Esophagus muscularis mucosa (tissue), 4 donors: ENCODE measurements at places on chromosomes 6 and 20. TPM values are rescaled to one million over a fixed set of nuclear protein-coding genes. Genes with fewer than 3 reads are reported as not detected.
A peak's percentile ranks its signal among the peaks of the same experiment; 100 is the strongest.

The OTOR gene
- not detected for total RNA-seq

The FAM217A gene
- total RNA-seq, result not detected

- no peak overlapping the region for H3K4me3 ChIP-seq
- DNase-seq, result peak; percentile 37
- H3K4me1 ChIP-seq, result peaks cover 9% of the 10 kb centered on the region
- no peaks in the 10 kb centered on the region for H3K27me3 ChIP-seq
- H3K36me3 ChIP-seq, result no peaks in the 10 kb centered on the region
- no peak overlapping the region for H3K27ac ChIP-seq
Observed at GRCh38 chr6:154345811-154346210, 10.8 kb downstream of the IPCEF1 start.

GRCh38 chr6:24967211-24967610, 31.5 kb upstream of the RIPOR2 start:
- no peaks in the 10 kb centered on the region for H3K27me3 ChIP-seq
- H3K4me3 ChIP-seq, result no peak overlapping the region
- no peaks in the 10 kb centered on the region for H3K4me1 ChIP-seq
- no peak for DNase-seq
- no peak overlapping the region for H3K27ac ChIP-seq

DNA sequence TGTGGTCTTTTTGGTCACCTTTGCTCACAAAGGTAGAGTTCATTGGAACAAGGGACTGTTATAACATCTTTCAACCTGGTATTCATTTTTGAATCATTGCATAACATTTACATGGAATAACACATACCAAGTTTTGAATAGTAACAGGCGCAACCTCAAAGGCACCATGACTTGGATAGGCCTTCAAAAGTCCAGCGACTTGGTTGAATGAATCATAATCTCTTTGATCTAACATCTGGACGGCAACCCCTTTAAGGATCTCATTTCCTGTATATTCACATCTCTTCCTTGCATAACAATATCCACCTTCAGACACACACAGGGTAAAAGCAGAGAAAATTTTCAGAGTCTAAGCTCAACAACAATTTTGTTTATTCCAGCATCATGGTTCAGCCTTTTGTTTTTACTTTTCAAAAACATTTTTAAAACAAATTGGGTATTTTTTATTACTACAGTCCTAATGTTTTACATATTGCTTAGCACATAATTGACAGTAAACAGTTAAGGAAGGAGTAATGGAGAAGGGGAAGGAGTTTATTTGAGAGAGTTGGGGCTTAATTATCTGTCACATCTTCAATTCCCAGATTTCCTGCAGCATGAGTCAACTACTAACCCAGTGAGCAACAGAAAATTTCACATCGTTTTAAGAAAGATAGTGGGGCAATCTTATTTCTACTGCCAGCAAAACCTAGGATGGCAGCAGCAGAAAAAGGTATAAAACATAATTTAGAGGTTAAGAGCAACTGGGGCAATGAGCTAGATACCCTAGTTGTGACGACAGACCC, 41.8 kb upstream of the F13A1 start:
- no peaks in the 10 kb centered on the region for H3K27me3 ChIP-seq
- H3K36me3 ChIP-seq, result no peaks in the 10 kb centered on the region
- no peak for DNase-seq
- no peak overlapping the region for H3K27ac ChIP-seq

- no peaks in the 10 kb centered on the region for H3K36me3 ChIP-seq
- H3K27me3 ChIP-seq, result no peaks in the 10 kb centered on the region
- DNase-seq, result no peak
- H3K4me3 ChIP-seq, result no peak overlapping the region
Observed at GRCh38 chr6:52195886-52196285, 9.7 kb downstream of the IL17A start.

GRCh38 chr20:43408848-43409576, 48.7 kb upstream of the SRSF6 start:
- no peaks in the 10 kb centered on the region for H3K27me3 ChIP-seq
- H3K36me3 ChIP-seq, result no peaks in the 10 kb centered on the region
- no peaks in the 10 kb centered on the region for H3K4me1 ChIP-seq
- H3K4me3 ChIP-seq, result no peak overlapping the region
- peak; percentile 39 for DNase-seq
- no peak overlapping the region for H3K27ac ChIP-seq

GRCh38 chr20:62529896-62530642, 54.3 kb upstream of the GATA5 start:
- no peaks in the 10 kb centered on the region for H3K27me3 ChIP-seq
- H3K27ac ChIP-seq, result no peak overlapping the region
- no peak for DNase-seq

- no peak for DNase-seq
- H3K36me3 ChIP-seq, result peaks cover 73% of the 10 kb centered on the region
- H3K27me3 ChIP-seq, result no peaks in the 10 kb centered on the region
- H3K4me1 ChIP-seq, result peaks cover 22% of the 10 kb centered on the region
- H3K27ac ChIP-seq, result no peak overlapping the region
Observed at GRCh38 chr20:48959899-48960550, 38.5 kb downstream of the ARFGEF2 start.

The CD109 gene
- total RNA-seq, result 21.4 TPM

DNA sequence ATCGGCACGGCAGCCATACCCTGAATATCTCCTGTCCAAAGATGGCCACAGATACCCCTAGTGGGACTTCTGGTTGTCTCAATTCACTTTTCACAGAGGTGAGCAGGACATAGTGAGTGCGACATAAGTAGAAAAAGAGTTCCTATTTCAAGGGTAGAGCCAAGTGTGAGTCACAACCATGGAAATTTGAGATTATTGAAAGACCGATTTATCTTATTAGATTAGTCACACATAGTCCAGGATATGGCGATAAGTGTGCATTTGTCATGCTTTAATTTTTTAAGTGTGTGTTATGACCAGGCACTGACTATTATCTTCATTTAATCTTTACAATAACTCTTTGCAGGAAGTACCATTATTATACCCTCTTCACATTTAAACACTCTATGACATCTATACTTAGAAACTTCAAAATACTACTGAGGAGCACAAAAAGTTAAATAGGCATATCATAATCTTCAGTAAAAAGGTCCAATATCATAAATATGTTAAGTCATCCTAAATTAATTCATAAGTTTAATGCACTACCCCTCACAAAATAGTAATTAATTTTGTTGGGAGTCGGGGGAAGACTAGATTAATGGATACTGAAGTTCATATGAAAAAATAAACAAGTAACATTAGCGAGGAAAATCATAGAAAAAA, 13.4 kb upstream of the TNFAIP3 start:
- H3K4me1 ChIP-seq, result no peaks in the 10 kb centered on the region
- H3K4me3 ChIP-seq, result no peak overlapping the region
- no peaks in the 10 kb centered on the region for H3K27me3 ChIP-seq
- H3K27ac ChIP-seq, result no peak overlapping the region
- no peak for DNase-seq
- no peaks in the 10 kb centered on the region for H3K36me3 ChIP-seq
